Peyer's patch (tissue), 4 donors: ENCODE measurements at places on chromosomes 2 and 18. TPM values are rescaled to one million over a fixed set of nuclear protein-coding genes. Genes with fewer than 3 reads are reported as not detected.

C2orf15 gene
- 7.1 TPM for total RNA-seq

LONRF2 gene
- total RNA-seq: 0.35 TPM

WDSUB1 gene
- total RNA-seq: 4.0 TPM

GKN2 gene
- total RNA-seq: not detected

KCNG2 gene
- not detected for total RNA-seq

ABCG8 gene
- total RNA-seq: 17.6 TPM

SERPINB11 gene
- not detected for total RNA-seq

LYPD6 gene
- total RNA-seq: 1.6 TPM
